Naive thymus-derived CD4-positive, alpha-beta T cell (primary cell): ENCODE measurements at places on chromosomes 3 and 15. TPM values are rescaled to one million over a fixed set of nuclear protein-coding genes. Genes with fewer than 3 reads are reported as not detected.

The FHIT gene
- 191 TPM for total RNA-seq

DNA sequence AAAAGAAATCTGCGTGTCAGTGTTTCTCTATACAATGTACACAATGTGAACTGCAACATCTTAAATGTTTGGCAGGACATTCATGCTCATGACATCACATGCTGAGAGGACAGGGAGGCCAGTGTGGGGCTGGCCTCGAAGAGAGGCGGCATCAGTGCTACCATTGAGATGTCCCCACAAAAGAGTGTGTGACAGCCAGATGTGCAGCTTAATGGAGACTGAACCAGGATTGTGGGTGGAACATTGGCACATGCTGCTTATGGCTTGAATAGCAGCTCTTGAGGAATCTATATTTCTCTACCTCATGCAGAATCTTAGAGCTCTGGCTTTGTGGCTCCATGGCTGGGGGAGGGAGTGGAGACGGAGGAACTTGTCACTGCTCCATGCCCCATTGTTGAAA, 18.5 kb downstream of the CLDN11 start:
- no peak overlapping the region for H3K4me3 ChIP-seq
- no peak for DNase-seq
- no peaks in the 10 kb centered on the region for H3K36me3 ChIP-seq

- no peaks in the 10 kb centered on the region for H3K27me3 ChIP-seq
- H3K36me3 ChIP-seq: no peaks in the 10 kb centered on the region
- no peak overlapping the region for H3K27ac ChIP-seq
- no peak overlapping the region for H3K4me3 ChIP-seq
- no peak for DNase-seq
Observed at GRCh38 chr15:45471151-45471550, 51.4 kb downstream of the SLC30A4 start.

DNA sequence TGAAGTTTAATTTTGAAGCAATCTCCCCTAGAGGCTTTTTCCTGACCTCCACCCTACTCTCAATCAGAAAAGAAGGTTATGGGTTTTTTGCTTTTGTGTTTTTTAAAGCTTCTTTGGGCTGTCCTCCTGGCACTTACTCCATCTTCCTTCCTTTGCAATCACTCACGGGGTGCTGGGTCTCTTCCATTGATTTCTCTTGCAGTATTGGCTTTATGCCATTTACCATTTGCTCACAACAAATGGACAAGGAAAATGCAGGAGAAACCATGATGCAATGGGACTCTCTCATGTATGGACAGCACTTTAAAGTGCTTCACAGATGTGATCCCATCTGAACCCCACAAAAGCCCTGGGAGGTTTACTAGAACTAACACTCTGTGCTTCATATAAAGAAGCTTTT, 57.5 kb downstream of the SST start:
- no peaks in the 10 kb centered on the region for H3K4me1 ChIP-seq
- no peak overlapping the region for H3K27ac ChIP-seq
- no peak overlapping the region for H3K4me3 ChIP-seq

- DNase-seq: no peak
- H3K4me3 ChIP-seq: no peak overlapping the region
- H3K27me3 ChIP-seq: no peaks in the 10 kb centered on the region
Observed at GRCh38 chr3:143276592-143276991, 157.0 kb downstream of the CHST2 start.

GRCh38 chr3:194685718-194686413, at the start of gene FAM43A:
TSS of gene FAM43A (plus strand) at chr3:194685883. CDS start at chr3:194686827, 944 bp downstream.
- H3K4me1 ChIP-seq: peaks cover 26% of the 10 kb centered on the region
- no peaks in the 10 kb centered on the region for H3K27me3 ChIP-seq
- peak; percentile 54 for DNase-seq
- H3K36me3 ChIP-seq: no peaks in the 10 kb centered on the region
- peak within 1 kb of the TSS; percentile 51 for H3K27ac ChIP-seq

The MAGEL2 gene
- total RNA-seq: not detected

The CD96 gene
- 257 TPM for total RNA-seq

The IMPG2 gene
- total RNA-seq: 0.47 TPM

DNA sequence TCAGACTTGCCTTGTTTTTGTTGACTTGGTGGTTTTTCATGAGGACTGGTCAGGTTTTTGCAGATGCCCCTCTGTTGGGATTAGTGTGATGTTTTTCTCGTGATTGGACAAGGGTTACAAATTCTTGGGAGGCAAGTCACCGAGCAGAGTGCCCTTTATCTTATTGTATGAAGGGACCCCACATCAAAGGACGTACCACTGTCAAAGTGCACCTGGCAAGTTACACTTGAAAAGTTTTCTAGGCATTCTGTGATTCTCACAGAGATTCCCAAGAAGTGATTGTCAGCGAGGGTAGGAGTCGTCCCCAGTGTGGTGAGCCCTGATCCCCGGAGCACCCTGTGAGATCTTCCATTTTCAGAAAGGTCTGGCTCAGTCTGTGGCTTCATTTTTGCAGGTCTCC, 110.1 kb downstream of the POLR2M start:
- DNase-seq: no peak
- H3K36me3 ChIP-seq: no peaks in the 10 kb centered on the region
- H3K27me3 ChIP-seq: no peaks in the 10 kb centered on the region
- H3K4me3 ChIP-seq: no peak overlapping the region
- no peak overlapping the region for H3K27ac ChIP-seq

DNA sequence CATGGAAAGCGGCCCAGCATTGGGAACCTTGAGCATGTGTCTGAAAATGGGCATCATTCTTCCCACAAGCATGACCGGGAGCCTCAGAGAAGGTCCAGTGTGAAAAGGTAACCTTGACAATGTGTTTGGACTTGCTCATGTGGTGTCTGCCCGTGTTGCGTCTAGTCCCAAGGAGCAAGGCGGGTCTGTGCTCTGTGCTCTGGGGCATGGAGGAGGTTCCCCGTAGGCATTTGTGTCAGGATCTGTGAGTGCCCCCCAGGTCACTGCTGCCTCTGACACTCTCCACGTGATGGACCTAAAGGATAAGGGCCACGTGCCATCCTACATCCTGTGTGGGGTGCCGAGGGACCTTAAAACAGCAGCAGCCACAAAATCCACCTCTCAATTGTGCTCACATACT, 44.9 kb downstream of the CHDH start:
- no peaks in the 10 kb centered on the region for H3K27me3 ChIP-seq
- DNase-seq: no peak
- no peak overlapping the region for H3K4me3 ChIP-seq
- H3K36me3 ChIP-seq: no peaks in the 10 kb centered on the region
